ENCODE measurements at places on chromosomes 2 and 18.

GRCh38 chr2:225766431-225766830 lies 366.9 kb downstream of the NYAP2 start:
- DNase-seq = peak; percentile 51

DNA sequence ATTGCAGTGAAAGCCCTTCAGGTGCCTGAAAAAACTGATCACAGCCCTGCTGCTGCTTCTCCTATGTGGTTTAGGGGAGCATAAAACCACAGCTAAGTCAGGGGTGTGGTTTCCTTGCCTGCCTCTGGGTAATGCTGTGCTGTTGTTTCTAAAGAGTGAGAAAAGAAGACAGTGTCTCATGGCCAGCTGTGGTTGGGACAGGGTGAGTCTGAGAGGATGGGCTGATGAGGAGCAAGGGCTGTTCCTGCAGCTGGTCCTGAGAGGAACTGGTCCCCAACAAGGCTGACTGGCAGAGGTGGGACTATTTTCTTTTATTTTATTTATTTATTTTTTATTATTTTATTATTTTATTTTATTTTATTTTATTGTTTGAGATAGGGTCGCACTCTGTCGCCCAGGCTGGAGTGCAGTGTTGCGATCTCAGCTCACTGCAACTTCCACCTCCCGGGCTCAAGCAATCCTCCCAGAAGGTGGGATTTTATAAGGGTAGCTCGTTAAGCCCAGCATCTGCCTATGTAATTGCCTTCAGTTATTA lies 236.7 kb downstream of the FHOD3 start:
- no peak for DNase-seq

DNA sequence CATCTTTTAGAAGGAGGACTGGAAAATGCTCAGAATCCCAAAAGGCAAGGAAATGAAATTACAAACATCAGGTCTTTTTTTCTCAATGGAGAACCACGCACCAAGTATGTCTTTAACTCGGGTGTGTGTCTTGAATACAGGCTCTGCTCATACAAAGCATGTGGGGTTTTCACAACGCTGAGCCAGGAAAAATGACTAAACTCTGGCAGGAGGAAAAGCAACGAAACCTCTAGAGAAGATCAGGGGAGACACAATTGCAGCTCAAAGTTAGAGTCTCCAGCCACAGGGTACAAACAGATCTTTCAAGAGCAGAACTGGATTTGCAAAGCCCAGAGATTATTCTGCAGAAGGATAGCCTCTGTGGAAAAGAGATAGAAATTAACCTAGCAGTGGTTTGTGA lies 42.8 kb upstream of the TPO start:
- DNase-seq = peak; percentile 83

- no peak for DNase-seq
These were observed 82.4 kb downstream of the ACAA2 start for GRCh38 chr18:49730951-49731391.

GRCh38 chr2:151922845-151923666 lies 94.8 kb upstream of the ARL5A start:
- DNase-seq = peak; percentile 79

DNA sequence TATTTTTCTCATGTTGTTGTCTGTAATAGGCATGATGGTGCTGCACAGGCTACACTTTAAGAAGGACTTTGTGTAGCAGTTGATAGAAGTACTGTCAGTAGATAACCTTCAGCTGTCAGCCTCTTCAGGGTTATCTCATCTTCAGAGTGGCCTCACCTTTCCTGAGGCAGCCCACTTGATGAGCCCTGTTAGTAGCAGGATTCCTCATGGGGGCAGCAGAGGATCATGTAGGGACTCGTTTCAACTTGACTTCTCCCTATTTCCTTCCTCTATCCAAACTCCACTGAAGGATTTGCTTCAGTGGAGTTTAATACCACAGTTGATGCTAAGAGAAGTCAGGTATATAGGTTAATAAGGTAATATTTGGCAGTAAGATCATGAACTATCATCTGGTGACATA lies 530.3 kb upstream of the FSIP2 start:
- peak; percentile 41 for DNase-seq

GRCh38 chr18:67568166-67568565 lies 51.6 kb upstream of the DSEL start:
- DNase-seq = no peak

DNA sequence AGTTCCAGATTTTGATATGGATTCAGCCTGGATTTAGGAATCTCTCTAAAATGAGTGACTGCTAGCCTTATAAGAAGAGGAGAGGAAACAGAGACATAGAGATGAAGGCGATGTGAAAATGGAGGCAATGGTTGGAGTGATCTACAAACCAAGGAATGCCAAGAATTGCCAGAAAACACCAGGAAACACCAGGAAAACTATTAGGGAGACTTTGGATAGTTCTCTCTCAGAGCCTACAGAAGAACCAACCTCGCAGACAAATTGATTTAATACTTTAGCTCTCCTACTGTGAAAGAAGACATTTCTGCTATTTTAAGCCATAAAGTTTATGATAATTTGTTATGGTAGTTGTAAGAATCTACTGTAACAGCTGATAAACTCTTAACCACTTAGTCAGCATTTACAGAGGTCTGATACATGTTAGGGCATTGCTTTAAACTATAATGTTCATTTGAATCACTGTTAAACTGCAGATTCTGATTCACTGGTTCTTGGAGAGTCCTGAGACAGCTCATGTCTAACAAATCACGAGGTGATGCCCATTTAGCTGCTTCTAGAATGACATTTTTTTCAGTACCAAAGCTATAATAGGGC lies 1702.6 kb upstream of the LRRTM1 start:
- DNase-seq = no peak

DNA sequence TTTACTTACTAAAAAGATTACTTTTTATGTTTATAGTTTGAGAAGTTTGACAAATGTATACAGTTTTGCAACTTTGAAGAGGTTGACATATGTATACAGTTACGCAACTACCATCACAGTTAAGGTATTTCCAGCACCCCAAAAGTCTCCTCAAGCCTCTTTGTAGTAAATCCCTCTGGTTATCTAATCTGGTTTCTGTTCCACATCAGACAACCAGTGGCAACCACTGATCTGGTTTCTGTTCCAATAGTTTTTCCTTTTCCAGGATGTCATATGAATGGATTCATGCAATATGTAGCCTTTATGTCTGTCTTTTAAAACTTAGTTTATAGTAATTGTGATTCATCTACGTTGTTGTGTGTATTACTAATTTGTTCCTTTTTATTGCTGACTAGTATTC lies 23.5 kb downstream of the IFIH1 start:
- no peak for DNase-seq

DNA sequence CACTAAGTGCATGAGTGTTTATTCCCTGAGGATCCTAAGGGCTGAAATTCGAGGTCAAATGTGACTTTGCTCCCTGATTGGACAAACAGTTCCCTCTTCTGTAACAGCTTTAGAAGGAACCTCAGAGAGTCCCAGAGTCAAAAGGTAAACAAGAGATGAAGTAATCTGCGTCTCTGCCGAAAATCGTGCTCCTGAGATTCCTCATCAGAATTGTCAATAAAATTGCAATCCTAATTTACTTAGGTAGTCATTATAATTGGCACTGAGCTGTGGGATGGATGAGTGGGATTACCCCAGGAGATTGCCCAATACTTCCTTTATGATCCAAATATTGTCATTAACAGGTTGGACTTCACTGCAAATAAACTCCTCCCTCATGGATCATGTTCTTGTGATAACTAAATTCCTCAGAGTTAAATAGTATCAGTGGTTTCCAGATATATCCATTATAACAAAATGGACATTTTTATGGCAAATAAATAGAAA lies 907 bp upstream of the SUCLG1 start:
- no peak for DNase-seq

GRCh38 chr2:167136879-167137596 lies 248.8 kb downstream of the XIRP2 start:
- no peak for DNase-seq

DNA sequence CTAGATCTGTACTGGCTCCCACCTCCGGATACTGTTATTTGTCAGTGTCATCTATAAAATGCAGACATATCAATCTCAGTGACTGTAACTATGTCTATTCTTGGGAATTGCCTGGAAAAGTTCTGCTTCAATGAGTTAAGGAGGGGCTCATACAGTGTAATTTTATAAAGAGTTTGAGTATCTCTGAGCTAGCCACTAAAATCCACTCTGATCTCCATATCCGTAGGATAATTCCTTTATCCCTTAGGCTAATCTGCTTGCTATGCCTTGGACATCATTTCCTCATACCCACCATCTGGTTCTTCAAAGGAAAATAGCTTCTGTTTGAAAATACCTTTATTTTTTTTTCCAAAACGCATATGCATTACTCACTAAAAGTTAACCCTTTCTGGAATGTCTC lies 863.2 kb downstream of the SUCLG1 start:
- peak; percentile 40 for DNase-seq

DNA sequence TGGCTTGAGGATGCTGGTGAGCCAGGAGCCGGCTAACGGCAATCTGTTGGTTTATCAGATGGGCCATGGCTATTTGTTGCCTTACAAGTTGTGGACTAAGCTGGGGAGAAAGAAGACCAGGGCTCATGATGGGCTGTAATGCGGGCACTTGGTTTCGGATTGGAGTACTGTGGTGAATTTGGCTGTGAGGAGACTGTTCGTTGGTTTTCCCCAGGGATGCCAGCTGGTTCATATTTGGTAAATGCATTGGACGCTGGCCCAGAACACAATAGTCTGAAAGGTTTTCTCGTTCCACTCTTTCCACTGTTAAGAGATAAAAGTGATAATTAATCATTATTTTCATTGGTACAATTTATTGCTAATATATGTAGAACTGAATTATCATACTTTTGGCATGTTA lies 108.9 kb downstream of the SATB2 start:
- no peak for DNase-seq

DNA sequence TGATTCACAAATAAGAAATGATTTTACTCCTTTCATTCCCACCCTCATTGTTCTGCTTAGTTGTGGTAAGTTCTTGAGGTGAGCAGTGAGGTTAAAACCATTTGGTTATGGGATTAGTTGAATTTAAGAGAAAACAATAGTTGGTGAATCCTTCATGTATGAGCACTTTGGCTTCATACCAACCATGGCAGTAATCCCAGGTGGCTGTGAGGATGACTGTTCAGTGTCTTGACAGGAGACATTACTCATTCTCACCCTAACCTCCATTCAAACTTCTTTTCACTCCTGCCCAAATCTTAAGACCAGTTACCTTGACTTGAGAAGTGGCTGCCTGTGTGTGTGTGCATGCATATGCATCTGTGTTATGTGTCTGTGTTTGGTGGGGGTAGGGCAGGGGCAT lies 143.1 kb downstream of the SETBP1 start:
- DNase-seq = no peak

DNA sequence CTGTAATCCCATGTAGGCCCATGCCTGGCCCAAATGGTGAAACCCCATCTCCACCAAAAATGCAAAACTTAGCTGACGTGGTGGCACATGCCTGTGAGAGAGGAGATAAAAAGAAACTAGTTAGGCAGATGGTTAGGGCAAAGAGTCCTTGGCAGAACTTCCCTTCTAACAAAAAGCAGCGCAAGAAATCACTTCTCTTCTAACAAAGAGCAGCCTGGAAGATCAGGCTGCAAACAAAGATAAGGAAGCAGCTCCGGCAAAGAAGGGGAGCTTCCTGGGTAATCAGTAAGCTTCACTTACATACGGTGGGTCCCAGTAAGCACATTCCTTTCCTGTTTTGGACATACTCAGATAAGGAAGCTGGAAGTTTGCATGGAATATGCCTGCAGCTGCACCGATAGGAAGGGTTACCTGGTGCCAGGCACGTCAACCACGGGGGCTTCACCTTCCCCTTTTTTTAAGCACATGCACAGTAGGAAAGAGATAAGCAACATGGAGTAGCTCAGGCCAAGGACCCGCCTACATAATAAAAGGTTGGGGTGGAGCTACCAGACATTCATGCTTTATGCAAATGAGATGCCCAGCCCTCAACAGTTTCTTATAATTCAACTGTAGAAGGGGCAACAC lies 61.0 kb upstream of the SLC25A52 start:
- no peak for DNase-seq

DNA sequence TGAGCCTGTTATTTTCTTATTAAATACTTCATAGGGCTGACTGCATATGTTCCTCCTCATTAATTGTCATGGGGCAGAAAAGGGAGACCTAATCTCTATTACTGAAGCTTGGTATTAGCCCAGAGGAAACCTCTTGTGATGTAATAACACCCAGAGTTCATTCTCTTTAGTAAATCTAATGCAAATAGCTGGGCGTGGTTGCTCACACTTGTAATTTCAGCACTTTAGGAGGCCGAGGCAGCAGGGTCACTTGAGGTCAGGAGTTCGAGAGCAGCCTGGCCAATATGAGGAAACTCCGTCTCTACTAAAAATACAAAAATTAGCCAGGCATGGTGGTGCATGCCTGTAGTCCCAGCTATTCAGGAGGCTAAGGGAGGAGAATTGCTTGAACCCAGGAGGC lies 14.7 kb downstream of the DAW1 start:
- no peak for DNase-seq

- no peak for DNase-seq
These were observed 813.3 kb downstream of the SLC4A3 start for GRCh38 chr2:220440731-220441130.

- no peak for DNase-seq
These were observed 3.5 kb downstream of the PTMA start for GRCh38 chr2:231711677-231712450.

DNA sequence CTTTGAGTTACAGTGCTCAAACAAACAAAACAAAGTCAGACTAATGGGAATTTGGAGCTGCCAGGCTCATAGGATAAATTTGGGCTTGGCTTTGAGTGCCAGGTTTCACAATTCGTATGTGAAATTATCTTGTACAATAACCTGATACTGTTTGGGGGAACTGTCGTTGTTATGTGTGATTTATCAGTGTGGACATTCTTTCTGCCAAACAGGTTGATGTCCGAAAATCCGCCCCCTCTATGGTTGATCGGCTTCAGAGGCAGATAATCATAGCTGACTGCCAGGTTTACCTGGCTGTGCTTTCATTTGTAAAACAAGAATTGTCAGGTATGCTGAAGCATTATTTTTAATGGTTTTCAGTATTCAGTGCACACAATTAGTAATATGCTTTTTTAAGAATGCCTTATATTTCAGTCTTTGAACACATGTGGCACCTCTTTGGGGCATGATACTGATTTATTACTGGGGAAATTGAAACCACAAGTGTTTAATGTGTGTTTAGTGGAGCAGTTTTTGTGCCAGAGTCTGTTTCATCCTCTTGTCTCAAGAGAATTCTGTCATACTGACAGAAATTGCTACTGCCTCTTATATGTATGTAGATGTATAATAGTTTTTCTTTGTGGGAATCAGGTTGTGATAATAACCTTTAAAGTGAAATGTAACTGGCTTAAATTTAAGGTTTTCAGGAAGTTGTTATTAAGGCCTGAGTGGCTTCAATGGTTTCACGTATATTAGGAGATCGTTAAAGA lies 54.6 kb downstream of the TTC39C start:
- DNase-seq = no peak

GRCh38 chr2:210158236-210158635 lies 13.0 kb downstream of the KANSL1L start:
- DNase-seq = no peak

GRCh38 chr2:6168485-6168884 lies 476.3 kb downstream of the SOX11 start:
- DNase-seq = no peak

DNA sequence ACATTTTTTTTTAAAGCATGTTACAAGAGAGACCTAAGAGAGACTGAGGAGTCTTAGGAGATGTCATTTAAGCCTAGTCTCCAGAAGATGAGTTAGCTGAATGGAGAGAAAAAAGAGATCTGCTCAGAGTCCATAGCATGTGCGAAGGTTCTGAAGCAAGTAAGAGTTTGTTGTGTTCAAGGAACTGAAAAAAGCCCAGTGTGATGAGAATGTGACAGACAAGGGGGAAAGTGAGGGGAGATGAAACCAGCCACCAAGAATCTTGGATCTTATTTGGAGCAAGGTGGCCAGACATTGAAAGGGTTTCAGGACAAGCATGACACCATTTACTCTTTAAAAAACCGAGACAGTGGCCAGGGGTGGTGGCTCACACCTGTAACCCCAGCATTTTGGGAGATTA lies 5.2 kb upstream of the MOB1A start:
- DNase-seq = no peak

Measured in muscle of leg (tissue), 16 donors.